Tibial nerve (tissue), 4 donors: ENCODE measurements at places on chromosomes 3 and 15.

GRCh38 chr3:149895769-149896168 is 74.9 kb downstream of the PFN2 start:
- DNase-seq = no peak

- no peak for DNase-seq
Measured at GRCh38 chr3:3893590-3893989, 94.4 kb downstream of the LRRN1 start.

- no peak for DNase-seq
Measured at GRCh38 chr3:117734496-117734895, 1024.9 kb downstream of the TUSC7 start.

DNA sequence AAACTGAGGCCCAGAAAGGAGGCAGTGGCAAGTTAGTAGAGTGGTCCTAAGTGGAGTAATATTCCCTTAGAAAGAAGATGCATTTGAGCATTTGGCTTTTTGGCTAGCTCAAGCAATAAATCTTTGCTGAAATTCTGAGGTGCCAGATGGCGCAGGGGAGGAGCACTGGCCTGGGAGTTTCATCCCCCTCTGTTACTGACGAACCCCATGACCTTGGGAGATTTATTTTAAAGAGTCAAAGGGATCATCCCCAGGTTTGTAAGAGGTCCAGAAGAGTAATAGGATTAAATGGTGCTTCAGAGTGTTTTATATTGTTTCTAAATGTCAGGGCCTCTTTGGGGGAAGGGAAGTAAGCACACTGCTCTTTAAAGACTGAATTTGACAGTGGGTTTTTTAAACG is 85.1 kb upstream of the PIAS1 start:
- no peak for DNase-seq

- no peak for DNase-seq
Measured at GRCh38 chr3:41137686-41138111, 61.6 kb upstream of the CTNNB1 start.

DNA sequence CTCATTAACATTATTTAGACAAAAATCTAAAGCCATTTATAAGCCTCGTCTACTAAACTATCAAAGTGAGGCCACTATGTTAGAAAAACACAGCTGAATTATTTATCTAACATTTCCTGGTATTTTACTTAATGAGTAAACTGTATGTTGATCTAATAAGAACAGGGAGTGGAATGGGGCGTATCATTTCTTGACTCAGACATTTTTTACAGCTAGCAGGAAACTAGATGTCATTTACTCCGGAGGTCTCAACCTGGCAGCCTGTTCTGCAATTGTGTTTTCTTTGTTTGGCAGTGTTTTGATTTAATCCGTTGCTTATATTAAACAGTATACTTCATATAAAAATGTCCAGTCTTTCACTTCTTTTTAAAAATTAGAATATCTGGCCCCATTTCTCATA is 79.1 kb upstream of the ABI3BP start:
- no peak for DNase-seq
